ENCODE measurements at places on chromosomes 12 and 14.

DNA sequence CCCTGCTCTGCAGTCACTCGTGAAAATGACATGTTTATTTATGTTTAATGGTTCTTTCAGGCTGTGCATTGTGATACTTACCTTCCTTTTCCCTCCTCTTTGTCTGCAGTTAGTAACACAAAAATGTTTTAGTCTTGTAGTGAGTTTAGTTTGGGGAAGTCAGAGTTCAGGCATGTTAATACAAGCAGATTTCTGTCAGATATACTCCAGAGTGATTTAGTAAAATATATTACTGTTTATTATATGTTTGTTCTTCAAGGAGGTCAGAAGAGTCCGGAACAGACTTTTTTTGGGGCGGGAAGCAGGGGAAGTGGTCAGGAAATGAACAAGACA, 28.7 kb downstream of the MSRB3 start:
- no peak for DNase-seq

- no peak for DNase-seq
These were observed 80.0 kb upstream of the DBX2 start for GRCh38 chr12:45130881-45131281.

GRCh38 chr12:46453428-46453827, 80.9 kb upstream of the SLC38A2 start:
- no peak for DNase-seq

GRCh38 chr12:77916276-77916675, 85.6 kb downstream of the NAV3 start:
- DNase-seq, result no peak

DNA sequence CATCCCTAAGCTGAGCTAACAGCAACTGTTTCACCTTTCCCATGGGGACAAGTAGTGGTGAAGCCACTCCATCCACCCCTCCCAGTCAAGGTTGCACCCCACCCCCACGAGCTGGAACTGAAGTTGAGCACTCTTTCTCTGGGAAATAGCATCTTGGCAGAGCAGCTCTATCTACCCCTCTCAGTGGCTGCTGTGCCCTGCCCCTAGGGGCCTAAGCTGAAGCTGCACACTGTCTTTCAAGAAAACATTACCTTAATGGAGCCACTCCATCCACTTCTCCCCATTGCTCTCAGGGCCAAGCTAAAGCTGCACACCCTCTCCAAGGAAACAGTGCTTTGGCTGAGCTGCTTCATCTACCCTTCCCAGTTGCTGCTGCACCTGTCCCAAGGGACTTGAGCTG, 170.6 kb upstream of the CCDC196 start:
- DNase-seq, result no peak

GRCh38 chr12:14930299-14930698, 8.0 kb downstream of the ERP27 start:
- DNase-seq, result no peak

DNA sequence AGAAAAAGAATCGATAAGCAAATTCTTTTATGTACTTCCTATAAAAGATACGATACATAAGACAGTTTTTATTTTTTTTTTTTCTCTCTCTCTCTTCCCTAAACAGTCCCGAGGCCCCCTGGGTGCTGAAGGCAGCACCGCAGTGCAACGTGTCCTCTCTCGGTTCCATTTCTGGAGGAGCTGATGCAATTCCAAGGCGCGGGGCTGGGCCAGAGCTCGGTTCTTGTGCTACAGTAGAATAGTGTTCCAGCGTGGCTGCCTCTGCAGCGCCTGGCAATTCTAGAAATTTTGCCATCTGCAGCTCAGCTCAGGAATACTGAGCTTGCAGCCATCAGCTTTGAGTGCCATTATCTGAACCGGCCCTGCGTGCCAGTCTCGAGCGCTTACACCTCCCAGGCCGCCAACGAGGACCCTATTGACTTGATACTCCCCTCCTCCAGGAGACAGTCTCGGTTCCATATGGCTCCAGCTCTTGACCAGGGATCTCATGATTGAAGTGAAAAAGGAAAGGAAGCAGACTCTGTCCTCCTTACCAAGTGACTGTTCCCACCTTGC, 630 bp downstream of the ALDH1L2 start:
- DNase-seq, result no peak

- DNase-seq, result no peak
These were observed 64.1 kb downstream of the APPL2 start for GRCh38 chr12:105171691-105172436.

GRCh38 chr12:31008961-31009840, 64.5 kb upstream of the DDX11 start:
- DNase-seq, result no peak
